ENCODE measurements at places on chromosomes 6 and 20. TPM values are rescaled to one million over a fixed set of nuclear protein-coding genes. Genes with fewer than 3 reads are reported as not detected.
A peak's percentile ranks its signal among the peaks of the same experiment; 100 is the strongest.

Gene GID8
- polyA plus RNA-seq: 17.9 TPM

Gene C2
- polyA plus RNA-seq: 41.1 TPM

Gene TSBP1
- polyA plus RNA-seq: not detected

Gene ANGPT4
- polyA plus RNA-seq: not detected

Gene PTGIS
- polyA plus RNA-seq: 25.4 TPM

Gene NKAIN2
- 0.48 TPM for polyA plus RNA-seq

GRCh38 chr6:30781395-30781742 lies 37.0 kb upstream of the IER3 start:
- H3K36me3 ChIP-seq: no peaks in the 10 kb centered on the region
- no peak overlapping the region for H3K4me3 ChIP-seq
- peak overlapping the region; percentile 92 for H3K27ac ChIP-seq
- DNase-seq: no peak
- H3K4me1 ChIP-seq: peaks cover 43% of the 10 kb centered on the region

GRCh38 chr6:73792738-73793137 lies 96.7 kb downstream of the CD109 start:
- no peaks in the 10 kb centered on the region for H3K27me3 ChIP-seq
- no peaks in the 10 kb centered on the region for H3K36me3 ChIP-seq
- H3K27ac ChIP-seq: no peak overlapping the region
- no peaks in the 10 kb centered on the region for H3K4me1 ChIP-seq
- H3K4me3 ChIP-seq: no peak overlapping the region

GRCh38 chr6:4412488-4412887 lies 277.1 kb upstream of the ECI2 start:
- H3K36me3 ChIP-seq: no peaks in the 10 kb centered on the region
- no peak overlapping the region for H3K27ac ChIP-seq
- H3K4me1 ChIP-seq: no peaks in the 10 kb centered on the region
- H3K27me3 ChIP-seq: no peaks in the 10 kb centered on the region
- DNase-seq: no peak

DNA sequence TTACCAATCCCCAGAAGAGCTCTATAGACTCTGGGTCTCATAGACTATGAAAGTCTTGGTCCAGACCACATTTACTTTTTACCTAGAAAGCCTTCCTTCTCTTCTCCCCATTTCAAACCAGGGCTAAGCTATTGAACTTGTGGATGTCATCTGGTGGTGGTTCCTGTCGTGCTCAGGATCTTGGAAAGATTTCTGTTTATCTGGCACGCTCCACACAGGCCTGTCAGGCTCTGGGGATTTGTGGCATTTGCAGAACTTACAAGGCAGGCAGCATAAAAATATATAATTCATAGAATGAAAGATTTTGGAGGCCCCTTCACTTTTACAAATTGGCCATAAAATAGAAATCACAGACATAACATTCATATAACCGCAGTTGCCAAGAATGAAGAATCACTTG lies 188.1 kb downstream of the UST start:
- no peak for DNase-seq
- H3K27ac ChIP-seq: no peak overlapping the region
- no peak overlapping the region for H3K4me3 ChIP-seq
- no peaks in the 10 kb centered on the region for H3K36me3 ChIP-seq
- H3K4me1 ChIP-seq: peaks cover 12% of the 10 kb centered on the region

- H3K27me3 ChIP-seq: no peaks in the 10 kb centered on the region
- no peaks in the 10 kb centered on the region for H3K36me3 ChIP-seq
- no peak for DNase-seq
- no peaks in the 10 kb centered on the region for H3K4me1 ChIP-seq
- no peak overlapping the region for H3K4me3 ChIP-seq
- no peak overlapping the region for H3K27ac ChIP-seq
These were observed 177.3 kb downstream of the PRL start for GRCh38 chr6:22119500-22119899.

DNA sequence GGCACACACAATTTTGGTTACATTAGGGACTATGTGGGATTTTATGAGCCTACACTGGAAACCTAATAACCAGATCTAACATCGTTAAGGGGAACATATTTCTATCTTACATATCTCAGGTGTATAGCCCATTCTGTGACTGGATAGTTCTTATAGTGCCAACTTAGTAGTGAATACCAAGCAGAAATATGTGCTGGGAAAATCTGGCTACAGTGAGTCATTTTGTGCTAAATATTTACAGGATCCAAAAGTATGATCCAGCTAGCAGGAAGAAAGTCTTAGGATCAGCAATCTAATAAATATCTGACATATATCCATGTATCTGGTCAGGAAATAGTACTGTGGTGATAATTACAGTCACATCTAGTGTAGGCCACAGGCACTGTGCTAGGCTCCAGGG lies 94.6 kb upstream of the INSM1 start:
- no peak overlapping the region for H3K27ac ChIP-seq
- no peaks in the 10 kb centered on the region for H3K27me3 ChIP-seq
- no peak for DNase-seq
- no peaks in the 10 kb centered on the region for H3K4me1 ChIP-seq
- H3K36me3 ChIP-seq: no peaks in the 10 kb centered on the region

All from hepatocyte (in vitro differentiated cells).